ENCODE measurements at places on chromosomes 4 and X.

- no peak for DNase-seq
Observed at GRCh38 chrX:47191806-47192401, 1.7 kb upstream of the UBA1 start.

GRCh38 chr4:13415068-13415785, 68.9 kb downstream of the RAB28 start:
- DNase-seq, result no peak

GRCh38 chr4:65893271-65893670, 223.0 kb upstream of the EPHA5 start:
- DNase-seq, result no peak

DNA sequence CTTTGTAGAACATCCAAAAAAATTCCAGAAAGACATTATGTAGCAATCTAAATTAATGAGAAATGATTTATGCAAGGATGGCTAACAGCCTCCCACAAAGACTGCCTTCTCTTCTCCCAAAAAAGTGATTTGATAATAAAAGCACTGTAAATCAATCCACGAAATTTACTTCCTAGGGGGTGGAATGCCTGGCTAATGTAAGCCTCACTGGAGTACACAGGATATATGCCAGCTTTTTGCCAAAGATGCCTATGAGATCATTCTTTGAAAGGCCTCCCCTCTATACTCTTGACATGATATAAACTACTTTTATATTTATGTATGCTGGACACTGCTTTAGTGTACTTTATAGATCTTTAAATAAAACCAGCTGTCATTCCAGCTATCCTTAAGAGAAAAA, 211.1 kb downstream of the ADAMTS3 start:
- no peak for DNase-seq

DNA sequence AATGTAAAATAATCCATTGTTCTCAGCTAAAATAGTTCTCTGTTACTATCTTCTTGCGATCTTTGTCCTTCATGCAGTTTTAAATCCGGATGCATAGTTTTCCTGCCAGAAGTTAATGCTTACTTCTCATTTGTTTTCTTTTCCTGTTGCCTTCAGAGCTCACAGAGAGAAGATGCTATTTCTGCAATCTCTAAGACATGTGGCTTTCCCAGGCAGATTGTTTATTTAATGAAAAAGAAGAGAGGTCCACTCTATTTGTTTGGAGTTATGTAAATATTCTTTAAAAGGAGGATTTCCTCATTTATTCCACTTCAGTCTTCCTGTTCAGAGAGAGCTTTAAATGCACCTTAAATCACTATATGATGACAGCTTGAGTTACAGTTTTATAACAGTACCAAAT, 39.3 kb upstream of the HPGD start:
- no peak for DNase-seq

DNA sequence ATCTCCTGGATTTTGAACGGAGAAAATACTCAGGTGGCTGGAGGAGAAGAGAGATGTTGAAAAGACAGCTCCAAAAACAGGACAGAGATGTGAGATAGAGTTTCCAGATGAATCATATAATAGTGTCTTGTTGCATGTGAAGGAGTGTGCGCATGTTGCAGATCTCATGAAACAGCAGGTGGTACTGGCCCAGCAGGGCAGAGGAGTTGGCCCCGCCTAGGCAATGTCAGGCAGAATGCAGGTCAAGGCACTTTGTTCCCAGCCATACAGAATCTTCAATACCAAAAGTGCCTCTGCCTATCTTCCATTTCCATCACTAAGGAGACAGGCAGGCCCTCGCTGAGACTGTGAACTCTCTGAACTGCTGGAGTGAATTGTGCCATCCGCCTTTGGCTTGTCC, 63.9 kb upstream of the FAT1 start:
- DNase-seq, result no peak

- no peak for DNase-seq
Observed at GRCh38 chr4:48944756-48945241, 38.2 kb upstream of the OCIAD2 start.

DNA sequence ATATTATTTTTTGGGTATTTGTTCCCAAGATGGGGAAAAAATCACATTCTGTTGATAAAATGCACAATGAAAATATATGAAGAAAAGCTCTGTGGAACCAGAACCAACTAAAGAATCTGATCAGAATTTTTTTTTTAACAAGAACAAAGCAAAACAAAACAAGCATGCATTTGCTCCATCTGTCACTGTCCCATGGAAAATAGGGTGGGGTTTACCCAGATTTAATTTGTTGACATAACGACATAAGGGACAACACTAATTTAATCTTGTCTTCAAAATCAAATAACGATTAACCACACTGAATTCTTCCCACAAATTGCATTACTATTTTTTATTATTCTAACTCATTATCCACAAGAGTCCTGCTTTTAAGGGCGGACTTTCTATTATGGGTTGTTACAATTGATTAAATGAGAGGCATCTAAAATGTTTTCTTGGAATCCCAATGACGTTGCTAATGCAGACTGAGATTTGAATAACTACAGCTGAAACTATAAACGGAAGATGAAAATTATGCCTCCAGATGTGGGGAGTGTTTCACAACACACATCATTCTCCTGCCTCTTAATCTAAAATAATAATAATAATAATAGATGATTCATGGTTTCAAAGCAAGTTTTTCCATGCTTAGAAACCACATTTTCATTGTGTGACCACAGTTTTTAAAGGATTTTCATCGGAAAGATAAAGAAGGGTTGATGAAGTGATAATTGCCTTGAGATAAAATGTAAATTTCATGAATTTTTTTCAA, 307.0 kb upstream of the CPEB2 start:
- no peak for DNase-seq

GRCh38 chr4:30256116-30256832, 463.9 kb upstream of the PCDH7 start:
- DNase-seq, result no peak

DNA sequence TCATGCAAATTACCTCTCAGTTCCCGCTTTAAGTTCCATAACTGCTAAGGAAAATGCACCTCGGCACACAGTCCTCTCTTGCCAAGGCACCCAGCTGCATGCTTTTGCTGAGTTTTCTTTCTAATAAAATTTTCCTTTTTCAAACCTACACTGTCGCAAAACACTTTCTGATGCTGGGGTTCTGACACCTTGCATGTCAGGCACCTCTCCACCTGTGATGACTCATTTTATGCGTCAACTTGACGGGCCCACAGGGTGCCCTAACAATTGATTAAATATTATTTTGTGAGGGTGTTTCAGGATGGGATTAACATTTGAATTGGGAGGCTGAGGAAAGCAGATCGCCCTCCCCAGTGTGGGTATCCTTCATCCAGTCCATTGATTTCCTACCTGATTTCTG, 291.0 kb upstream of the STS start:
- no peak for DNase-seq

DNA sequence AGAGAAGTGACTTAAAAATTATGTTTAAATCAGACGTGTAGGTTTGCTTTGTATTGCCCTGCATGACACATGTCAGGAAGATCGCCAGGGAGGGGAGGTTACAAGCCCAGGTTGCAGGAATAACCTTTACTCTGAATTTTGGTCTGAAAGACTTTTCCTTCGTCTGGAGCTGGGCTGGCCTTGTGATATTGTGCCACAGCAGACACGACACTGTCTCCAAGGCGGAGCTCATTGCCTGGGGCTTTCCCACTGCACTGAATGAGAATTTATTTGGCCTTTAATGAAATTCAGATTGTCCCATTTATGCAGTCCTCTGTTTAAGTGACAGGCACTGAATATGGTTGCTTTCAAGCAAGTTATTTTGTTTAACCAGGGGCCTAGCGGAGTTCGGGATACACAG, 45.1 kb downstream of the RHOH start:
- DNase-seq, result no peak

GRCh38 chrX:109940411-109940810, 62.5 kb upstream of the TMEM164 start:
- no peak for DNase-seq

- no peak for DNase-seq
Observed at GRCh38 chr4:107391630-107392028, 328.4 kb downstream of the PAPSS1 start.

- no peak for DNase-seq
Observed at GRCh38 chr4:113496698-113497097, 264.8 kb downstream of the CAMK2D start.

- no peak for DNase-seq
Observed at GRCh38 chr4:112680996-112681395, 44.1 kb downstream of the LARP7 start.

- no peak for DNase-seq
Observed at GRCh38 chrX:154025230-154025629, 5.5 kb upstream of the IRAK1 start.

DNA sequence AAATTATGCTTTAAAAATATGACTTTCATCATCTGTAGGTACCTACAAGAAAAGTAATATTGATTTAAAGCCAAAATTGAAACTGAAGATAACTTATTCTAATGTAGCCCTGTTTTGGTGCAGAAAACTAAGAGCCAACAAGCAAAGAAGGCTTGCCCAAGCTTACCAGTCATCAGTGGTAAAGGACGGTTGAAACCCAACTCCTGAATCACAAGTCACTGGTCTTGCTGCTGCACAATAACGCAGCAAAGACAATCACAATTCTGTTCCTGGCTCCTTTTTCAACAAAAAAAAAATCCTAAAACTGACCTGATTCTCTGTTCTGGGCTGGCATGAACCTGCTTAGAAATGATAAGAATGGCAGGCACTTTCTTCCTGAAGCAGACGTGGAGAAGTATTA, 34.5 kb downstream of the WDFY3 start:
- no peak for DNase-seq

- DNase-seq, result peak; percentile 15
Observed at GRCh38 chr4:110837896-110838450, 215.1 kb upstream of the PITX2 start.

DNA sequence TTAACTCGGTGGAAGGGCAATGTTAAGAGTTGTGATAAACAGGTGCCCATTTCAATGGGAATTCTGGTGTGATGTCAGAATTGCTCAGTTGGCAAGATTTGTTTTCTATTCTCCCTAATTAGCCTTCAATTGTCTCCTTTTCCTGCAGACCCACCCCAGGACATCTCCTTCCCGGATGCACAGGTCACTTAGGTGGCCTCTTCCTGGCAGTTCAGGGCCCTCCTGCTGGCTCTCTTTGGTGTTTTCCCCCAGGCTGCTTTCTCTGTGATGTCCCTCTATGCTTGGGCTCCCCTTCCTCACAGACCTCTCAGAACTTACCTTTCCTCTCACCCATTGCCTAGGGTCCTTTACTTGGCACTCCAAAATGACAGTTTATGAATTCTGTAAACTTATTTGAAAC, 126.3 kb downstream of the GPAT3 start:
- no peak for DNase-seq

- no peak for DNase-seq
Observed at GRCh38 chrX:41405551-41405950, 41.6 kb upstream of the NYX start.

DNA sequence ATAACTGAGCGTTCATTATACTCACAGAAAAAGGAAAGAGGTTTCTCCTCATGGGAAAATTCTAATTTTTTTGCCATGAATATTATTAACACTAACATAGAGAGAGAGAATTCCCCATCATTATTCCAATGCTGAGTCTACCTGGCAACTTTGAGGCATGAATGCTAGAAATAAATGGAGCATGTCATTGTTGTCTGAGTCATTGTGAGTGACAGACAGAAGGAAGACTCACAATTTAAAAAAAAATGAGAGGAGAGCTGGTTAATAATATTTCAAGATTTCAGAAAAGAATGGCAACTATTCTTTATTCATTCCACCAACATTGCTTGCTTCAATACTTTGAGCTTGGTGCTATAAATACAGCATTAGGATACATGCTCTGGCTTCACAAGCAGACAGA, 170.4 kb upstream of the HS3ST1 start:
- no peak for DNase-seq

DNA sequence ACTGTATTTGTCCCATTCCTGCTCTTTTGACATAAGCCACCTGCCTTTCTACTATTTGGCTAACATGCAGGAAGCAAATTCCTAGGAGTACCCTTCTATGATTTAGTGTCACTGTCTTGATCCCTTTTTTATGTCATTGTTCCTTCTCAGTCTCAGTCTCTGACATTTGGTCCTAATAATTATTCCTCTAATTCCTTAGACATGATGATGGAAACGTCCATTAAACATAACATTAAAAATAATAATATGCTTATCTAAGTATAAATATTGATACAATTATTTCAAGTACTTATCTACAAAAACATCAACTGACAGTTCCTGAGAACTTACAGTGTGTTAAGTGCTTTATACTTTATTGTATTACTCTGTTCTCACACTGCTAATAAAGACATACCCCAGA, 857.0 kb upstream of the LCORL start:
- no peak for DNase-seq

GRCh38 chr4:71130827-71131603, 137.6 kb downstream of the DCK start:
- DNase-seq, result no peak

DNA sequence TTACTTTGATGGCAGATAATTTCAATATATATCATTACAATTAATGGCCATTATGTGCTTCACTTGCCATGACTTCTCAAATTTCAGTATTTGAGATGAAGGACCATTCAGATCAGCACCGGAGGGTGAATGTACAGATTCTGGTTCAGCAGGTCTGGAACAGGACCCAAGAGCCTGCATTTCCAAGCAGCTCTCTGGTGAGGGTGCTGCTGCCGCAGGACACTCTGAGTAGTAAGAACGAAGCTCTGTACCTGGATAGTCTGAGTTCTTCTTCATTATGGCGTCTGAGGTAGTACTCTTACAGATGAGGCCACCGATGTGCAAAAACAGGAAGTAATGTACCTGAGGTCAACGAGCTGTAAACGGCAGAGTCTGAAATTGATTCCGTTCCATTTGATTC, 228.2 kb downstream of the FBXW7 start:
- DNase-seq, result no peak

DNA sequence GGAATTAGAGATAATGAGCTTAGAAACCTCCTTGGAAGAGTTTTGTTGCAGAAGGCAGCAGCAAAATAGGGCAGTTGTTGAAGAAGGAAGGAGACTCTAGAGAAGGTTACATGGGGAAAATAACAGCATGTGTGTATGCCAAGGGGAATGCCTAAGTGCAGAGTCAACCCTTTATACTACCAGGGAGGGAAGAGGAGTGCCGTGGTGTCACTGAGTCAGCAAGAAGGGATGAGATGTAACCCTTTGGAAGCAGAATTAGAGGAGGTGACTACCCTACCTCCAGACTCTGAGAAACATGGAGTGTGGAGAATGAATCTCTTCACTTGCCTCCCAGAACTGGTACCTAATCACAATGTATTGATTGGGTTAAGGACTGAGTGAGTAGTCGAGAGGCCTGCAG, 6.7 kb upstream of the GABRE start:
- DNase-seq, result no peak

DNA sequence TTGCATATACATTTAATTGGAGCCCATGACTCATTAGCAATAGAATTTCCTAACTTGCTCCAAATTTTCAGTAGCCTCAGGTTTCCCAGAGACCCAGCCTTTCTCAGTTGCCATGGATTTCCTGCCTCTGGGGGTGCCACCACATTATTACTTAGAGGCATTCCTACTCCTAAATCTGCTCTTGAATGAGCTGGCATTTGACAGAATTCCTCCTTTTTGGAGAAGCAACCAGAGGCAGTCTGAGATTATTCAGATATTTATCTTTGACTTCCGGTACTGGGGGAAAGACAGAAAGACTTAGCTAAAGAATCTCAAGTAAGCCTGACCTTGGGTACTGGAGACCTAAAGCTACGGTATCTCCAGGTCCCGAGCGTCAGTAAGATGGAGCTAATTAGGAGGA, 76.3 kb downstream of the DCHS2 start:
- no peak for DNase-seq

All from retina (tissue), 1 donor.